GM03348 (cell line): ENCODE measurements at places on chromosomes 3 and 15.

DNA sequence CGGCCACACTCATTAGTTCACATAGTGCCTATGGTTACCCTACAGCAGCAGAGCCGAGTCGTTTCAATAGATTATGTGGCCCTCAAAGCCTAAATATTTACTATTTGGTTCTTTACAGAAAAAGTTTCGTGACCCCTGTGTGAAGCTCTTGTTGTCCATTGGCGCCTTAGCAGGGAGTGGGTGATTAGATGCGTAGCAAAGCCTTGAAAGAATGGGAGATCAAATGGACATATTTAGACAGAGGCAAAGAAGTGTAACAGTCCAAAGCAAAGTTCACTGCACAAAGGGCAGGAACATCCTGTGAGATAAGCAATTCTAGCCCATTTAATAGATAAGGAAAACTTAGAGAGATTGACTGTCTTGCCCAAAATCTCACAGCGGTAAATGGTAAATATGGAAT lies 247.4 kb upstream of the TRIM42 start:
- DNase-seq = no peak

GRCh38 chr3:122484985-122485384 lies 29.8 kb downstream of the KPNA1 start:
- DNase-seq = no peak

GRCh38 chr15:70096215-70097062 lies 1.3 kb downstream of the TLE3 start:
- peak; percentile 68 for DNase-seq

DNA sequence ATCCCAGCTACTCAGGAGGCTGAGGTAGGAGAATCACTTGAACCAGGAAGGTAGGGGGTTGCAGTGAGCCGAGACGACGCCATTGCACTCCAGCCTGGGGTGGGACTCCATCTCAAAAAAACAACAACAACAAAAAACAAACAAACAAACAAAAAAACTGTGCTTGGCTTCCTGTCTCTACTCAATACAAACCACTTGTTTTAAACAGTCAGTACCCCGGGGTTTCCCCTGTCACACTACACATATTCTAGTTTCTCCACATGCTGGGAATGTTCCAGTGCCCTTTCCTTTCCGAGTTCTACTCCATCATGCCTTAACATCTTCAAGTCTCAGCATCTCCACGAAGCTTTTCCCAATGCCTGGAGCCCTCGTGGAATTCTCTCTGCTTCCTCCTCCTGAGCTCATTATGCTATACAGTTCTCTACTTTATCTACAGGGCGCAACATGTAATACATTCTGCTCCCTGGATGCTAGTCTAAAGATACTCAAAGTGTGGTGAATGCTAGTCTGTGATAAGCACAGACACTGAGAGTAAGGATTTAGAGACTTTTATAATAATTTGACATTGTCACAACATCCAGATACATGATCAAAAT lies 7.8 kb downstream of the EMC3 start:
- no peak for DNase-seq

DNA sequence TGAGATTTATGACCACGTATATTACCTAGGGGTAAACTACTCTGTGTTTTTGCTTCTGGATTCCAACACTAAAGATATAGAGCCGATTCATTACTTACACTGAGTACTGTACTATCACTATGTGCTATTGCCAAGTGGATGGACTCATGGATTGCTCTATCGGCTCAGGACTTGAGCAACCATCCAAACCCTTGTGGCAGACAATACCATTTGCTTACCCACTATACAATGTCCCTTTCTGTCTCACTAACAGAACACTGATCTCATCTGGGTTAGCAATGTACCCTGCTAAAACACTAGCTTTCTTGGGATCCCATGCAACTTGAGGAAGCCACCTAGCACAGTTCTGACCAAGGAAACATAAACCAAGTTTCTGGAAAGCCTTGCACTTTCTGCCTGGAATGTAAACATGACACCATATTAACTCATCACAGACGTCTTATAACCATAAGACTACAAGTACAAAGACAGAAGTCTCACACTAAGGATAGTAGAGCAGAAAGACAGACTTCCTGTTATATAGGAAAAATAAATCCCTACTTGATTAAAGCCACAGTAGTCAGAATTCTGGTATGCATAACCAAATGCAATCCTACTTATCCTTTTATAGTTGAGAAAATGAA lies 38.6 kb downstream of the HACD2 start:
- DNase-seq = peak; percentile 24

GRCh38 chr3:80055306-80055705 lies 287.5 kb upstream of the ROBO1 start:
- no peak for DNase-seq

DNA sequence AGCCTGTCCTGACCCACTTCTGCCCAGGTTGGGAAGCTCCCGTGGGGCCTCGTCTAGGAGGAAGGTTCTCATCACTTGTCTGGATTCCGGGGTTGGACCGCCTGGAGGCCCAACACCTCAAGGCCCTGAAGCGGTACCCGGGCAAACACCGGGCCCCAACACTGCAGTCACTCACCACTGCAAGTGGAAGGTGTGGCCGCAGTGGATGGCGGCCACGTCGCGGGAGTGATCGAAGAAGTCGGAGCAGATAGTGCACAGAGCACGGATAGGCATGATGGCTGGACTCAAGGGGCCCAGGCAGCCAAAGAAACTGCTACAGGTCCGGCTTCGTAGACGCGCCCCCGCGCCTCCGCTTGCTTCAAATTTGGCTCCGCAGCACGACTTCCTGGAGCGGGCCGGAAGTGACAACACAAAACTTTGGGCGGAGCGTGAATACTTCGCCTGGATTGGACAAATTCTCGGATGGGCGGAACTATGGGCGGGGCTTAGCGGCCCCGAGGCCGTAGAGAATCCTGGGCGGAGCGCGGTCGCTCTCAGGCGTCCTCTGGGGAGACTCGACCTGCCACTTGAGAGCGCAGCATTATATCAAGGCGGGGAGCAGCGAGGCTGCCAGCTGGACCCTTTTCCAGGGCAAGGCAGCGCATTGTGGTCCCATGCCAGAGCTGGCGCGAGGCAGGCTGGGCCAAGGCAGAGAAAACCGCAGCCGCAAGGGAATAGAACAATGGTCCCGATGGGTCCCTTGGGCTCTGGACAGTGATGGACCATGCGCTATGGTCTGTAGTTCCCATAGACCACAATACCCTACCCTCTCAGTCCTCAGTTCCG lies at the start of gene TRAIP:
TSS of gene TRAIP (minus strand) at position 384 of the 825 bp plus-strand sequence. CDS start at position 273, 111 bp downstream.
- peak; percentile 99 for DNase-seq

DNA sequence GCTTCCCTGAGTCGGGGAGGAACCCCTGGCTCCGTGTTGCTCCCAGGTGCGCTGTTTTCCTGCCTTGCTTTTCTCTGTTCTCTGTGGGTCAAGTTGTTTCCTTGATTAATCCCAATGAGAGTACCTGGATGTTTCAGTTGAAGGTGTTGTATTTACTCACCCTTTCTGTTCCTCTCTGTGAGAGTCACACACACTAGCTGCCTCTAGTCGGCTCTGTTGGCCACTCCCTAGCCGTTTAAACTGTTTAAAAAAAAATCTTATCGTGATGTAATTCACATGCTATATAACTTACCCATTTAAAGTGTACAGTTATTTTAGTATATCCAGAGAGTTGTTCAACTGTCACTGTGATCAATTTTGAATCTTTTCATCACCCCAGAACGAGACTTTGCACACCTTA lies 74.0 kb downstream of the AKAP13 start:
- no peak for DNase-seq

DNA sequence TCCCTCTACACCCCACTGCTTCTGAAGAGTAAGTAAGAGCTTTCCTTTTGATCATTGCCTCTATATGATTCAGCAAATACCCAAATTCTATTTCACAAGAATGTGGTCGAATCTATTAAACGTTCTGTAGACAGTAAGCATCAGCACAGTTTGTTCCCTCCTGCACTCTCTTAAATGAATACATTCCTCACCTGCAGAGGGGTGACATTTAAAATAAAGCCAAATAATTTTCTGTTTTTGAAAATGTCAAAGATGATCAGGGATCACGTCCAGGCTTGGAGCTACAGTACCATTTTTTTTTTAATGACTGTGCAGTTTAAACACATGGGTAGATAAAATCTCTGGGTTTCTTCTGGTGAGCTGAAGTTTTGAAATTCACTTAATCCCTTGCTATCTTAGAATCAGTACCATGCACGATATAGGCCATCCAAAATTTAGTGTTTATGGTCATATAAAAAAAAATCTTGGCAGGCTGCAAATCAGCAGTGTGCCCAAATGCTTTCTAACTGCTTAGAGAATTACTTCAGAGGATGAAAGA lies 12.8 kb downstream of the PYDC2 start:
- DNase-seq = no peak

DNA sequence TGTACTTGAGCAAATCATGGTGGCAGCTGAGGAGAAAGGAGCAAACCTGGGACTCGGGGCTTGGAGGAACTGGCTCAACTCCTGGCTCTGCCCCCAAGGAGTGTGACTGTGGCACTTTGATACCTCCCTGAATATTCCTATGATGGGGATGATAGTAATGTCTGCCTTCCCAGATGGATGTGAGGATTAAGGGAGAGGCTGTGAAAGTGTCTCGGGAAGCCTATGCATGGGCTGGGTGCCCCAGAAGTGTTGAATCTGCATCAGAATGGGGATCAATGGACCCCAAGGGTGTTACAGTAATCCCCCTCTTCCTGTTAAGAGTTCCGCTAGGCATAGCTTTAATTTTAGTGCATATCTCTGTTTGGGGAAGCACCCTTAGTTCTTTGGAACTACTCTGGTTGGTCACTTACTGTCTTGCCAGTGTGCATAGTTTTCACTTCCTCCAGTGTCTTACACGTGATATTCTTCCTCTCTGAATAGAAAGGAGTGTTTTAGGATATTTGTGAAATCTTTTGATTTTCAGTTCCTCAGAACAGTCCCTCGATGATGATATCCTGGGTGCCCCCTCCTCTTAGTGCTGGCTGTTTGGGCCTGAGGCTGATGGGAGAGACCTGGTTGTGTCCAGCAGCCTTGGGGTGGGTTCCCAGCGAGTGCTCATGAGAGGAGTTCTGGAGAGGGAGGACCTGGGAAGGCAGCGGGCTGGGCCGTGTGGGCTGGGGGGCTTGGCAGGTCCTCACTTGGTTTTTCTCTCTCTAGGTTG lies 97.5 kb downstream of the CHDH start:
- DNase-seq = no peak

GRCh38 chr3:172836390-172836997 lies 86.0 kb downstream of the ECT2 start:
- peak; percentile 51 for DNase-seq

GRCh38 chr15:56215769-56216168 lies 27.9 kb downstream of the RFX7 start:
- peak; percentile 7 for DNase-seq

DNA sequence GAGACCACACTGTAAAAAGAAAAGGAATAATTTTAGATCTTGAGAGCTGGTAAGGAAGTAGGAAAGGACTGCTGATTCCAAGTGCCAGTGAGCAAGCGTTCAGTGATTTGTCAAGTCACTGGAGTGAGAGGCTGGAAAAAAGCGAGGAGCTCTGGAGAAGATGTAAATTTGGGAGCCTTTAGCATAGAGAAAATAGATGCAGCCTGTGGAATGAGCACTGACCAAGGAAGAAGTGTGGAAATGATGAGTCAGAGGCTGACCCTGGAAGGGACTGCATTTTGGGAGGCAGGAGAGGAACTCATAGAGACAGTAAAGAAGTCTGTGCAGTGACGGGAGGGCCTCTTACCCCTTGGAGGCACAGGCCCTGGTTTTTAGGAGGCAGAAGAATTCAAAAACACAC lies 17.1 kb upstream of the ABTB1 start:
- DNase-seq = peak; percentile 75

GRCh38 chr3:74443102-74443501 lies 171.4 kb downstream of the CNTN3 start:
- DNase-seq = peak; percentile 68

DNA sequence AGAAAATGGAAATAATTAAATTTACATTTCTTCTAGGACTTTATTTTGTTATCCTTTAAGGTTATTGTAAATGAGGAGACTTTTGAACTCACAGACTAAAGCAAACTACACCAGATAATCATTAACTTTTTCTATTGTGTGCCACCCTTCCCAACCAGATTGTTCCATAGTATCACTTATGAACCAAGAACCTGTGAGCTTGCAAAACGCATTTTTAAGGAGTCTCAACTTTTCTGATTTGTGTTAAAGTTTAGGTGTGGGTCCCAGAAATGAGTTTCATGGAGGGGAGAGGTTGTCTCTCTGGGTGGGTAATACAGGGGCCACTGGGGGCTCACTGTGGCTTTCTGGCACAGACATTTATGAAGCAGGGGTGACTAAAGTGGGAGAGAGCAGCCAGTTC lies 75.7 kb downstream of the IGF1R start:
- no peak for DNase-seq

GRCh38 chr3:50695031-50695430 lies 20.3 kb downstream of the DOCK3 start:
- DNase-seq = no peak

DNA sequence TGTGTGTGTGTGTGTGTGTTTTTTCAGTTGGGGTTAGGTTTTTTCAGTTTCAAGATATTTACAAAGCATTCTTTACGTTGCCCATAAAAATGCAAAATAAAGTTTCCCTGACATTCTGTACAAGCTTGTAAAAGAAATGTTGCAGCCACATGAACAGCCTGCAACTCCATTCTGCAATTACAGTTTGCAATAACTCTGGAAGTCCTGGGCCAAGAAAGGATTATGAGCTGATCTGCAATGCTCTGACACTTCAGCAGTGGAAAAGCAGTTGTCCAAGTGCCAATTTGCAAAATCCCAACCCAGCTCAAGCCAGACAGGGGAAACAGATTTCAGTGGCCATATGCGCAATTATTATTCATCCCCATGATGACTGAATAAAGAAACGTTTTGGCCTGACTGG lies 322.1 kb downstream of the MEX3B start:
- DNase-seq = no peak

DNA sequence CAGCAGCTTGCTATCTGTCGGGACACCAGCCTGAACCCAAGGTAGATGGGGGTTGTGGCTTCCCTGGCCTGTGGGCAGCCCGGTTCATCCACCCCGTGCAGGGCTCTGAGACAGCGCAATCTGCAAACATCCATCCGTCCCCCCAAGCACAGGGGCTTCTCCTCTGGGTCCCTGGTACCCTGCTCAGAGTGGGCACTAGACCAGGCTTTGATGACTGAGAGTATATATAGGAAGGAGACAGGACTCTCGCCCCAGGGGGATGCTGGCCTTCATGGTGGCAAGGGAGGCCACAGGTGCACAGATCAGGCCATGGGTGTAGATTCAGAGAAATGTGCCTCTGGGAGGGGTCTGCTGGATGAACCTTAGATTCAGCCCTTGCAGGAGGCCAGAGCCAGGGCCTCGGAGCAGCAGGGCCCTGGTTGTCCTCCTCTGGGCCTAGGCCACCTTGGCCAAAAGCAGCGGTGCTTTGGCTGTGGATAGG lies 40.3 kb downstream of the CFAP100 start:
- no peak for DNase-seq
